ENCODE measurements at places on chromosomes 16 and 17.

- DNase-seq, result no peak
These were observed 22.4 kb downstream of the LITAF start for GRCh38 chr16:11564046-11564926.

GRCh38 chr16:19639986-19640421, 78.0 kb downstream of the KNOP1 start:
- DNase-seq, result no peak

GRCh38 chr17:45914047-45914717, 19.8 kb downstream of the MAPT start:
- no peak for DNase-seq

DNA sequence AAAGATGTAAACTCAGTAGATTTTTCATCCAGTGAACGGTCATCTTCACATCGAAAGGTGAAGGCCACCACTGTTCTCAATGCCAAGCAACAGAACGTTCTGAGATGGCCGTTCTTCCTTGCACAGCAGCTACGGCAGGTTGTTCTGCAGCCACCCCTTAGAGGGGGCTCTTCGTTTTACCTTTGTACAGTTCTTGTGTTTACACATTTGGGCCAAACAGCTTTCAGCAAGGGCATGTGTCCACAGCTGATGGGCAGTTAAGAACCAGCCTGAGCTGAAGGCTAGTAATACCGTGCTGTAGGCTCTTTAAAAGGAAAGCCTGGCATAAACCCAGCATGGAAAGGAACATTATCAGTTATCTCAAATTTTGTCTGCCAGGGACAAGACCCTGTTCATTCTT, 15.9 kb downstream of the PLD6 start:
- no peak for DNase-seq

Measured in thoracic aorta (tissue), 2 donors.